Activated effector memory CD4-positive, alpha-beta T cell treated with Interleukin-2 at 50 U/mL for 16 hours (primary cell): ENCODE measurements at places on chromosomes 16 and 17.

DNA sequence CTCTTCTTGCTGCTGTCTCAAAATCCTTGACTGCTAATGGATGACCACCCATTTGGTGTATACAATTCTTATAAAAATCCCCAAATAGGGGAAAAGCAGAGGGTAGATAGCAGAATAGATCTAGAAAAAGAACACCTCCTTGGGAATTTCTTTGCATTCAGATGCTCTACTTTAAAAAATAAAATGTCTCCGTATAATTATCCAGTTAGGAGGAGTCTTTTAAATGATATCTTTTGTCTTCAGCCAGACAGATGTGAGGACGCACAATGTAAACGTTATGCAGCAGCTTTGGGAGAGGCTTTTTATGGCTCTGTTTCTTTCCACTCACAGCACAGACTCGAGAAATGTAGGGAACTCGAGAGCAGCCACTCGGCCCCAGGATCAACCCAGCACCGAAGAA lies 300.2 kb downstream of the IRF8 start:
- no peak for DNase-seq

GRCh38 chr16:65312795-65313194 lies 190.9 kb upstream of the CDH11 start:
- DNase-seq = no peak

DNA sequence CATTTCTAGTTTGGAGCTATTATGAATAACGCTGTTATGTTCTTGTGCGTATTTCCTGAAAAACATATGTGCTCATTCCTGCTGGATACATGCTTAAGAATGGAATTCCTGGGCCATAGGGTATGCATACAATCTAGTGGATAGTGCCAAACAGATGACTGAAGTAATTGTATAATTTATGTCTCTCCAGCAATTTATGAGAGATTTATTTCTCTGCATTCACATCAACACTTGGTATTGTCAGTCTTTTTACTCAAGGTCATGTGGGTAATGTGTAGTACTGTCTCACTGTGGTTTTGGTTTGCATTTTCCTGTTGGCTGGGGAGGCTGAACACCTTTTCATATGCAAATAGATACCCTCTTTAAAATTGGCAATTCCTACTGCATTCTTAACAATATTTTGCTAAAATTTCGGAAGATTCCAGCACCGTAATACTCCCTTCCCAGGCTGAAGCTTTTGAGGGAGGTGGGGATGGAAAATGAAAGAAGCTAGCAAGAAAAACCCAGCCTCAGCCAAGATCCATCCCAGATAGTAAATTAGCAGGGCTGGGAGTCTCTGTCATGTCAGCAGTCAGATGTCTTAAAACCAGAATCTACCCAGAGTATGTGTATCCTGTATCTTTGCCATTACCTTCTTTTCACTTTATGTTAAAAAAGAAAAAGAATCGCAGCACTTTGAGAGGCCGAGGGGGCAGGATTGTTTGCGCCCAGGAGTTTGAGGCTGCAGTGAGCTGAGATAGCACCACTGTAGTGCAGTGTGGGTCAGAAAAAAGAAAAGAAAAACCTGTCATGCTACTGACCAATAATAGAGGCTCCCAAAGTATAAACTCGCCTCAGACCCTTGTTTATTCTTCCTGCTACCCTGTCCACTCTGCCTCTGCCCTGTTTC lies 204.9 kb downstream of the LGALS9B start:
- DNase-seq = no peak

DNA sequence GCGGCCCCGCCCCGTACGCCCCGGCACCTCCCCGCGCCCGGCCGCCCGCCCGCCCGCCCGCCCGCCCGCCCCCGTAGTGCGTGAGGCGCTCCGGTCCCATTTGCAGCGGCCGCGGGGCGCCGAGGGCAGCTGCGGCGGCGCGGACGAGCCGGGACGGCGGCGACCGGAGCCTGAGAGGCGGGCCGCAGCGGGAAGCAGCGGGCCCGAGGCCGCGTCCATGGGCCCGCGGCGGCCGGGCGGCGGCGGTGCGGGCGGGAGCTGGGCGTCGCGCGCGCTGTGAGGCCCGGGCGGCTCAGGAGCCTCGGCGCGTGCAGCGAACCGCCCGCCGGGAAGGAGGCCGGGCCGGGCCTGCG lies at the start of gene MPRIP:
Gene MPRIP (plus strand): TSS at position 74 of the 353 bp plus-strand sequence. CDS start 392 bp downstream, outside the sequence.
- no peak for DNase-seq

DNA sequence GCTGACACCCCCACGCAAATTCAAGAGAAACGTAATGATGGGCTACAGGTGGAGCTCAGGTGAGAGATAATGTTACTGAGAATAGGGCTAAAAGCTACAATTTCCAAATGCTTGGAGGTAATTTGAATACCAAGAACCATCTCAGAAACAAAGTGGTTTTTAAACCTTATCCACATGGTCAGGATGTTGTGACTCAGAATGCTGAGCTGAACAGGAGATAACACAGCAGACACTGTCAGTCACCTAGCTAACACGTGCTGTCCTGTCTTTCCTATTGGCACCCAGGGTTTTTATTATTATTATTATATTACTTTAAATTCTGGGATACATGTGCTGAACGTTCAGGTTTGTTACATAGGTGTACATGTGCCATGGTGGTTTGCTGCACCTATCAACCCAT lies 233.0 kb upstream of the MAF start:
- DNase-seq = no peak

DNA sequence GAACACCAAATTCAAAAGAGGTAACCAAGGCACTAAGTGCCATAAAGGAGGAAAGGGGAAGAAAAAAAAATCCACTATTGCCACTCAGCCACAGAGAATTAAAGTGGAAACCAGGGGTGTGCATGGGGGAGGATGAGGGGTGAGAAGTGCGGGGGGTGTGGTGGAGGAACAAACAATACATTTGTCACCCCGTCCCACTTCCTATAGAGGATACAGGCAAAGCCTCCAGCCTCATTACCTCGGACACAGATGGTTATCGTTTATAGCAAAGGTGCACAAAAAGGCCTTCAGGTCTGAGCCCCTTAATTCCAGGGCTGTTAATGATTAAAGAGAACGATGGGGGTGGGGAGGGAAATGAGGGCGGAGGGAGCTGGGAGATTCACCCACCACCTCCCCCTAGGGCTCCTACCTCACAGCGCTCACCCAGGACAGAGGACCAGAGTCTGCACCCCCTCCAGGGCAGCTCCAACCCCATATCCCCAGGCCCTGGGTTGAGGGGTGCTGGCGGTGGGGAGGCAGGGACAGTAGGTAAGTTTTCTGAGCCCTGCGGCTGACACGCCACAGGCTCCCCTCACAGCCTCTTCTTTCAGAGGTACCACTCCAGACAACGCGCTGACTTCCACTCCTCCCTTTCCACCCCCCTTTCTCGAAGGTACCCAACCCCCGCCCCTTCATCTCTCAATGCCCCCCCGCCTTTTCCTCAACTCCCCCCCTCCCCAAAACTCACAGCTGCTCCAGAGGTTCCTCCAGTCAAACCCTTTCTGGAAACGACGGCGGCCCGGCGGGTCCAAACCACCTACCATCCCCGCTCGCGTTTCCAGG lies 470 bp downstream of the DCUN1D3 start:
- no peak for DNase-seq

DNA sequence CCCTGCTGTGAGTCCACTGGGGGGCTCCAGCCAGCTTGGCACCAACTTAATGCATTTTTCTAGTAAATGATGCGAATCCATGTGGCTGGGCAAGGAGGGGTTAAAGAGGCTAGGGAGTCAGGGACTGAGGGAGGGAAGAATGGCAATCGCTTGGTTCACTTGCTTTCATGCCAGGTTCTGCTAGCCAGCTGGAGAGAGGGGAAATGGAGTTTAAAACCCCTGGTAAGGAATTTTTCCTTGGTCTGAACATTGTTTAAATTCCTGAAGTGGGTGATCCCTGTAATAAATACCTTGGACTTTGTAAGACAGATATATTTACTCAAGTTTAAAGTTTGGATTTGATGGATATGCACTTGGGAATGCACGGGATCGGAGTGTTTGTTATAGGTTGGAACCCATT lies 22.8 kb downstream of the ANKFN1 start:
- no peak for DNase-seq

DNA sequence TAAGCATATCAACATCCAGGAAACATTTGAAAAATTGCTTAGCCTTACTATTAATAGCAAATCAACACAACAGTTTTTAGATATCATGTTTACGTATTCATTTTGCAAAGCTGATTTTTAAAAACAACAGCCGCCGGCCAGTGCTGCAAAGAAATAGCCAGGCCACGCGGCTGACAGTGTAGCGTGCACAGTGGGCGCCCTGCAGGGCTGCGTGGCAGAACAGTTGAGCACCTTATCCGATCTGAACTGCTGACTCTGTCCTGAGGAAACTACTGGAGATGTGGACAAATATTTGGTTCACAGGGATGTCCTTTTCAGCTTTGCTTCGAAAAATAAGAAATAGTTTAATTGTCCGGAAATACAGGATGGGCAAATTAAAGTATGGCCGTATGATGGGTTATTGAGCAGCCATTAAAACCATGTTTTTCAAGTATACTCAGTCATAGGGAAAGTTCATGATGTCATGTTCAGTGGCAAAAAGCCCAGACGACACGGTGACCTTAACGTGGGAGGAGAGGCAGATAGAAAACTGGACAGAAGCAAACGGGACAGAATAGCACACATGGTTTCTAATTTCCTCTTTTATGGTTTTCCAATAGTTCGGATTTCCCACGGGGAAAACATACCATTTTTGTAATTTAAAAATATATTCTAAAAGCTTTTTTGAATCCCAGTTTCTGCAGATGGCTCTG lies 52.4 kb upstream of the ENDOV start:
- no peak for DNase-seq

- no peak for DNase-seq
These were observed 12.4 kb downstream of the WSB1 start for GRCh38 chr17:27306276-27306835.

GRCh38 chr16:10787304-10787703 lies 31.3 kb downstream of the TVP23A start:
- no peak for DNase-seq

GRCh38 chr17:6473128-6473767 lies 29.0 kb downstream of the PIMREG start:
- peak; percentile 45 for DNase-seq

DNA sequence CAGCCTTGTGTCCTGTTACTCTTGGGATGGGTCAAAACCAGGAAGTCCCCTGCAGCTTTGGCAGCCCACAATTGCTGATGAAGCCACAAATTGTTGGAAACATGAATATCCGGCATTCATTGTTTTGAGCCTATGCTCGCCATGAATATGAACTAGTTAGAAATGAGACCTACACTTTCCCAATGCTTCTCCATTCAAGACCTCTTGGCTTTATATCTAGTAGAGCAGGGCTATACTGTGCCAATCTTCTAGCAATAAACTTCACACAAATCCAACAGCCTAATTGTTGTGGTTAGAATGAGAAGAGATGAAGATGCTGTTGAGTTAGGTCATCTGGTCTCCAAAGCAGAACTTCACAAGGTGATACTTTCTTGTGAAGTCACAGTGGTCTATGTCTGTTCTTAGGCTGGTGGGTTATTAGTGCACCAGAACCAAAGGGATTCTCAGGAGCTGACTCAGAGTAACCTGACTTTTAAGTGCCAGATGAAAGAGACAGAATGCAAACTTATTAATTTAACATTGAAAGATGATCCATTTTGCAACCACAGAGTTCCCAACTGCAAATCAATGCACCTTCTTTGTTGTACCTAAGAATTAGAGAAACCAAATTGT lies 13.7 kb upstream of the KRT23 start:
- no peak for DNase-seq

DNA sequence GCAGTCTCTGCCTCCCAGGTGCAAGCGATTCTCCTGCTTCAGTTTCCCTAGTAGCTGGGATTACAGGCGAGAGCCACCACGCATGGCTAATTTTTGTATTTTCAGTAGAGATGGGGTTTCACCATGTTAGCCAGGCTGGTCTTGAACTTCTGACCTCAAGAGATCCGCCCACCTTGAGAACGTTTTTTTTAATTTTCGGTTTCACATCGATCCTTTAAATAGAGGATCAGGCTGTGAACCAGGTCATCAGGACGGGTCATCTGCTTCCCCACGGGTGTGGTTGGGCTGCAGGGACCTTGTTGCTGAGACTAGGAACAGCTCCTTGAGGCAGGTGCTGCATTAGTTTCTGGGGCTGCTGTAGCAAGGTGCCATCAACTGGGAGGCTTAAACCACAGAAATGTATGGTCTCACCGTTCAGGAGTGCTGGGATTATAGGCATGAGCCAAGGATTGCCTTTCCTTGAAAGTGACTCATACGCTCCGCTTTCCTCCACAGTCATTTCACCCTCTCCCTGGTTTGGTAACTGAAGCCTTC lies 7.9 kb upstream of the NAGPA start:
- no peak for DNase-seq

DNA sequence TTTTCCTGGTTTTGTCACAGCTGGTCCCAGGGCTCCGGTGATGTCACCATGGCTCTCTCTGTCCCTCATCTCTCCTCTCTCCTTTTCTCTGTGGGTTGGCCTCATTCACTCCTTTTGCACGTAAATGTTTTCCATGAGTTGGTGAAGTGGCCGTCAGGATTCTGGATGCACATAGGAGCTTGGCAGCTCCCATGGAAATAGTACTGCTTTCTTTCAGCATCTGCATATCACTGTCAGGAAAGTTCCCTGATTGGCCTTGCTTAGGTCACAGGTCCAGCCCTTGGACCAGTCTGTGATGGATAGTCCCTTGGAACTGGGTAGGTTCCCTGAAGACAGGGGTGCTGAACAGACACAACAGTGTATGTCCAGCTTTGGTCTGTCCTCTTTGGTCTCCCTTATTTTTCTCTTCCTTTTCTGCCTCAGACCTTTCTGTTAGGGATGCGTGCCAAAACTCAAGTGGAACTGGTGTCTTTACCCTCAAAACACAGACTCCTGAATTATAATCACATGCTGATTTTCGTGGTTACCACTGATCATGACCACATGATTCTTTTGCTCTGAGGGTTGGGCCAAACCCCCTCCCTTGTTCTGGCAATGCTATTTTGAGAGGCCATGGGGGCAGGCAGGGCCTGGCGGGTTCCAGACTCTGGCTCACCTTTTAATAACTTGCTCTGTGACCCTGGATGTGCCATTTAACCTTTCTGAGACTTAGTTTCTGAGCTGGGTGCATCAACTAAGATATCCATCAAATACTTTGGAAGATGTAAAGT lies 99.0 kb downstream of the MSI2 start:
- no peak for DNase-seq

DNA sequence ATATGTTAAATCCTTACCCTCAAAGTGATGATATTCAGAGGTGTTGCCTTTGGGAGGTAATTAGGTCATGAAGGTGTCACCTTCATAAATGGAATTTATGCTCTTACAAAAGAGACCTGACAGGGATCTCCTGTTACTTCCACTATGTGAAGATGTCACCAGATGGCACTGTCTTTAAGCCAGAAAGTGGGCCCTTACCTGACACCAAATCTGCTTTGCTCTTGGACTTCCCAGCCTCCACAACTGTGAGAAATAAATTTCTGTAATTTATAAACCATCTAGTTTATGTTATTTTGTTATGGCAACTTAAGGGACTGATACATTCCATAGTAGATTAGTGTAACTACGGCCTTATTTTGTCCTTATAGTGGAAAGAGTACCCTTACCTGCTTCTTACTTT lies 358.3 kb upstream of the SALL1 start:
- DNase-seq = no peak
